ENCODE measurements at places on chromosomes 2 and 18.

DNA sequence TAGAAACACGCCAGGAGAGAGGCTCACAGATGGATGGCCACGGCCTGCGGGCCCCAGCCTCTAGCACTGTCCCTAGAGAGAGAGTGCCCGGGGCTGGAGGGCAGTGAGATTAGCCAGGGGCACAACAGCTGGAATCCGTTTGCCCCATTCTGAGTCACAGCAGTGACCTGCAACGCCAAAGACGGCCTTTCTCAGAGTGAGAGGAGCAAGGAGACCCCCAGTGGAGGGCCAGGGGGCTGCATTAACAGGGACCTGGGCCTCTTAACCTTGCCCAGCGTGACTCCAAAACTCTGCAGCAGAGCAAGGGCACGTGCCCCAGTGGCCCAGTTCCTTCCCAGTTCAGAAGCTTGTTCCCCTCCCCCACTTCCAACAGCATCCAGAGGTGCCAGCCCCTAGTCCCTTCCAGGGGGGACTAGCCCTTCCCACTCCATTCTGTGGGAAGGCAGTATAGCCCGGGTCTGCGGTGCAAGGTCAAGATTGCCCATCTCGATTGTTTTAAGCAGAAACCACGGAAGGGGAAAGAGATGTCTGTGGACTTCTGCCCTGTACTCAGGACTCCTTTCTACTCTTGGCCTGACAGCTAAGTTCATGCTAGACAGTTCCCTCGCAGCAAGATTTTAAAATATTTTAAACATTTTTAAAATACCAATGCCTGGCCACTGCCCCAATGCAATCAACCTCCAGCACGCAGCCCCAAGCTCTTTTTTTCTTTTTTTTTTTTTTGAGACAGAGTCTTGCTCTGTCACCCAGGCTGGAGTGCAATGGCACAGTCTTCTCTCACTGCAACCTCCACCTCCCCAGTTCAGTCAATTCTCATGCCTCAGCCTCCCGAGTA lies 50.9 kb upstream of the BIN1 start:
- peak; percentile 81 for DNase-seq

DNA sequence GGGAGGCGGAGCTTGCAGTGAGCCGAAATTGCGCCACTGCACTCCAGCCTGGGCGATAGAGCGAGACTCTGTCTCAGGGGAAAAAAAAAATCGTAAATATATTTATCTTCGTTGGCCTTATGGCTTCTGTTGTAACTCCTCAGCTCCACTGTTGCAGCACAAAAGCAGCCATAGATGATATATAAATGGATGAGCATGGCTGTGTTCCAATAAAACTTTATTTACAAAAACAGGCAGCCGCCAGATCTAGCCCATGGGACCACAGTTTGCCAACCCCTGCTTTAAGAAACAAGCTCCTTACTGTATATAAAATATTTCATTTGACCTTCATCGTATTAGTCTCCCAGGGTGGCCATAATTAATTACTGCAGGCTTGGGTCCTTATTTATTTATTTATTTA lies 20.1 kb downstream of the ST8SIA3 start:
- no peak for DNase-seq

GRCh38 chr2:71482055-71482454 lies 28.7 kb downstream of the DYSF start:
- no peak for DNase-seq

GRCh38 chr2:35033748-35034147 lies 1321.8 kb upstream of the CRIM1 start:
- no peak for DNase-seq

DNA sequence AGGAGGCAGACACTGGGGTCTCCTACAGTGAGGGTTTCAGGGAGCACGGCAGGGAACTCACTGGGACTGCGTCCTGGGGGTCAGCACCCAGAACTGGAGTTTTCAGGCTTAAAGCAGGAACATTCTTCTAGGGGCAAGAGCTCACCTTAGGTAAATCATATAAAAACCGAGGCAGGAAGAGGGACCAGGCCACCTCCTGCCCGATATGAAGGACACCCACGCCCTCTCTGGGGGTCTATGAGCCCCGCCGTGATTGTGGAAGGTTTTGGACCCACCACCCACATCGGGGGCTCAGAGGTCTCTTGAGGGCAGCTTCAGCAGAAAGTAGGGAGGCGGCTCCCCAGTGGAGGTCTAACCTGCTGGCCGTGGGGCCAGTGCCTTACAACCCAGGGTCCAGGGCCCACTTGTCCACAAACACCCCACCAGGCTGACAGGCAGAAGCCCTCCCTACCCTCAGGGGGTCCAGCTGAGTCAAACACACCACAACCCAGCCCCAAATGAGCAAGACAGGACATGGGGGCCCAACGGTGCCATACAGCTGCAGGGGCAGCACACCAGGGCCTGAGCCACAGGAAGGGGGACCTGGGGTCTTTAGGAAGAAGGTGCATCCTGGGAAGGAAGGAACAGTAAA lies 25.3 kb downstream of the CROCC2 start:
- DNase-seq: no peak

DNA sequence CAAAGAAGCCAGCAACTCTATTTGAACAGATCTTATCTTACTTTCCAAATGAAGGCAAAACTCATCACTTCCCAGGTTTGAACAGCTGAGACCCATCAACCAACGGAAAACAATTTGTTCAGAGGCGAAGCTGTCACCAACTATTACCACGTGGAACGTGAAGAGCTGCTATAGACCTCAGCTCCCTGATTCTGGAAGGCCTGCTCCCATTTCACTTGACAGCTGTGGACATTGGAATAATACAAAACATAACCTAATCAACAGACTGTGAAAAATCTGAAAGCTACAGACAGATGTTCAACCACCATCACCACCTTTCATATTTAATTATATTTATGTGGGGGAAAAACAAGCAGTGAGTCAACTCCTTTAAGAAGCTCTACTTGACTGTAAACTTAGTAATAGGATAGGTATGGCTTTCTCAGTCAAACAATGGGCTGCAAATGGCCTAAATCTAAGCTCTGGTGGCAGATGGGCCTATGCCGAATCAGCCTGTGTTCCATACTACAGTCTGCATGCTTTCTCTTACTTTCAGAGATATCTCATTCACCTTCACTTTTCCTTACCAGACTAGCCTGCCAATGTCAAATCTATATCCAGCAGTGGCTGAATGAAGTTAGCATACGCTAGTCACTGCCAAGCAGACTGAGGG lies 896.4 kb downstream of the TDRD15 start:
- peak; percentile 5 for DNase-seq

DNA sequence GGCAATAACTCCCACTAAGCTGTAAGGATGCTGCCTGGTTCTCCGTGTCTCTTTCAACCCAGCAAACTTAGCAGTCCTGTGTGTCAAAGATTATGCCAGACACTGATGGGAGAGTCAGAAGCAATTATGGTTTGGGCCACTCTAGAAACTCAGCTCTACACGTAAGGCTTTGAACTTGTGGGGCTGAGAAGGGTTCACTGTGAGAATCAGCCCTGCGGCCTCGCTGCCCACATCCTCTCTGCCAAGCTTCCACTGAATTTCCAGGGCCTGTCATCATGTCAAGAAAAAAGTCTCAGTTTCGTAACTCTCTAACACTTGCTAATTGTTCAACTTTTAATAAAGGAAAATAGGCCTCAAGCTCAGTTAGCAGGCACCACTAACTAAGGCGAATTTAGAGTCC lies 308.8 kb upstream of the LYPD1 start:
- no peak for DNase-seq
